ENCODE measurements at places on chromosomes 16 and 17.

DNA sequence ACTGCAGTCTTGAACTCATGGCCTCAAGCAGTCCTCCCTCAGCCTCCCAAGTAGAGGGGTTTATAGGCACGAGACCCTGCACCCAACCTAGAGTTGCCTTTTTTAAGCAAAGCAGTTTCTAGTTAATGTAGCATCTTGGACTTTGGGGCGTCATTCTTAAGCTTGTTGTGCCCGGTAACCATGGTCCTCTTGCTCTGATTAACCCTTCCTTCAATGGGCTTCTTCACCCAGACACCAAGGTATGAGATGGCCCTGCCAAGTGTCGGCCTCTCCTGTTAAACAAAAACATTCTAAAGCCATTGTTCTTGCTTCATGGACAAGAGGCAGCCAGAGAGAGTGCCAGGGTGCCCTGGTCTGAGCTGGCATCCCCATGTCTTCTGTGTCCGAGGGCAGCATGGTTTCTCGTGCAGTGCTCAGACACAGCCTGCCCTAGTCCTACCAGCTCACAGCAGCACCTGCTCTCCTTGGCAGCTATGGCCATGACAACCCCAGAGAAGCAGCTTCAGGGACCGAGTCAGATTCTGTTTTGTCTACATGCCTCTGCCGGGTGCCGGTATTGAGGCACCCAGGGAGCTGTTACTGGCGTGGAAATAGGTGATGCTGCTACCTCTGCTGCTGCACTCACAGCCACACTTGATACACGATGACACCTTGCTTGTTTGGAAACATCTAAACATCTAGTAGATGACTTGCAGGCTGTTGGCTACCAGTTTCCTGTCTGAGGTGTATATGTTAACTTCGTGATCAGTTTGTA lies 3.3 kb downstream of the RPL13 start:
- no peak for DNase-seq

DNA sequence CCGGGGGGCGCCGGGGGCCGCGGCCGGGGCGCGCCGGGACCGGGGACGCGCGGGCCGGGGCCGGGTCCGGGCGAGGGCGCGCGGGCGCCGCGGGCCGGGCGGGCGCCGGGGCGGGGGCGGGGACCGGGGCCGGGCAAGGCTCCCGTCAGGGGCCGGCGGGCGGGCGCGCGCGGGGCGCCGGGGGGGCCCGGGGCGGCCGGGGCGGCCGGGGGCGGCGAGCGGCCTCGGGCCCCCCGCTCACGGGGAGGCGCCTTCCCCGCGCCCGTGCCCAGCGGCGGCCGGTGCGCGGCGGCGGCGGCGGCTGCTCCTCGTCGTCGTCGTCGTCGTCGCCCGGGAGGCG lies 563 bp downstream of the ZCCHC14 start:
- no peak for DNase-seq

- no peak for DNase-seq
These were observed 18.2 kb downstream of the SCN4A start for GRCh38 chr17:63954402-63955063.

- no peak for DNase-seq
These were observed 182 bp downstream of the RPL26 start for GRCh38 chr17:8382880-8383142.

DNA sequence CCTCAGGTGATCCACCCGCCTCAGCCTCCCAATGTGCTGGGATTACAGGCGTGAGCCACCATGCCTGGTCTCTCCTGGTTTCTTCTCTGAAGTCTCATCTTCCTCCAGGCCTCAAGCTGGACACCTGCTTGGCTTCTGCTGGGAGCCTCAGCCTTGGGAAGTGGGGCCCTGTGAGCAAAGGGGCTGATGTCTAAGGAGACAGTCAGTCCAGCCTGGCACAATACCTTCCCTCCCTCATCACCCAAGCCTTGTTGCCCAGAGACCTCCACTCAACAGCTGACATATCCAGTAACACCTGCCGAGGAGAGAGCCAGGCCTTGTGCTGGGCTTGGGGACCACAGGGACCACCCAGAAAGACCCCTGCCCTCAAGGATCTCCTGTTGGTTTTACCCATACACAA lies 251.6 kb downstream of the GSG1L start:
- DNase-seq, result no peak

GRCh38 chr16:86604436-86605193 lies 26.3 kb downstream of the FOXL1 start:
- DNase-seq, result no peak
